Stimulated activated CD4-positive, alpha-beta T cell treated with anti-CD3 and anti-CD28 coated beads, Interleukin-12 subunit alpha, Interleukin-12 subunit beta, amount 100 ng/mL, for 24 hours (primary cell): ENCODE measurements at places on chromosomes 5 and 9.

DNA sequence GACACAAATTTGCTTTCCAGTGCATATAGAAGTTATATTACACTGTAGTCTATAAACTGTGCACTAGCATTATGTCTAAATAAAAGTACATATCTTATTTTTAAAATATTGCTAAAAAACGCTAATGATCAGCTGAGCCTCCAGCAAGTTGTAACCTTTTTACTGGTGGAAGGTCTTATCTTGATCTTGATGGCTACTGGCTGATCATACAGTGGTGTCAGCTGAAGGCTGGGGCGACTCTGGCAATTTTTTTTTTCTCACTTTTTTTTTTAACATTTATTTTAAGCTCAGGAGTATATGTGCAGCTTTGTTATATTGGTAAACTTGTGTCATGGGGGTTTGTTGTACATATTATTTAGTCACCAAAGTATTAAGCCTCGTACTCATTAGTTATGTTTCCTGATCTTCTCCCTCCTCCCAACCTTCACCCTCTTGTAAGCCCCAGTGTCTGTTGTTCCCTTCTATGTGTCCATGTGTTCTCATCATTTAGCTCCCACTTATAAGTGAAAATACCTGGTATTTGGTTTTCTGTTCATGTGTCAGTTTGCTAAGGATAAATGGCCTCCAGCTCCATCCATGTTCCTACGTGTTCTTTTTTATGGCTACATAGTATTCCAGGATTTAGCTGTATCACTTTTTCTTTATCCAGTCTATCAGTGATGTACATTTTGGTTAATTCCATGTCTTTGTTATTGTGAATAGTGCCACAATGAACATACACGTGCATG lies 38.6 kb upstream of the IFNE start:
- DNase-seq, result no peak

GRCh38 chr9:89684912-89685636 lies 80.3 kb downstream of the GADD45G start:
- no peak for DNase-seq

- no peak for DNase-seq
Observed at GRCh38 chr9:115439641-115440040, 321.7 kb upstream of the TNC start.

- no peak for DNase-seq
Observed at GRCh38 chr5:121399879-121400278, 451.8 kb upstream of the FTMT start.

DNA sequence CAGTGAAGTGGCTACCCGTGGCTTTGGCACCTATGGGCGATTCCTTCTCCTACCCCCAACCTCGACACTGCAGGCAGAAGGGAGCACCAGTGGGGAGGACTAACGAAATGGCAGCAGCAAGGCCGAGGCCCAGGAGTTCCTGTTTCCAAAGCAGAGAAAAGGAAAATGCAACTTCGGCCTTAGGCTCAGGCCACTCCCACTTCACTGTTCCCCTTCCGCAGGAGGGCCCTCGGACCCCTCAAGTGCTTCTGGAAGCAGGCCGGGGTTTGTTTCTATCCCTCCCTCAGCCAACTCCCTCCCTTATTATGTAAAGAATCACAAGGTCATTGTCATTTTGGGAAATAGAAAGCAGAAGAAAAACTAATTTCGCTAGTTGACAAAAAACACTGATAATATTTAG lies 36.4 kb upstream of the NKX2-5 start:
- DNase-seq, result no peak

- DNase-seq, result no peak
Observed at GRCh38 chr5:176879663-176880361, 19.3 kb downstream of the HK3 start.

GRCh38 chr5:1793301-1793740 lies 6.3 kb downstream of the MRPL36 start:
- peak; percentile 46 for DNase-seq

DNA sequence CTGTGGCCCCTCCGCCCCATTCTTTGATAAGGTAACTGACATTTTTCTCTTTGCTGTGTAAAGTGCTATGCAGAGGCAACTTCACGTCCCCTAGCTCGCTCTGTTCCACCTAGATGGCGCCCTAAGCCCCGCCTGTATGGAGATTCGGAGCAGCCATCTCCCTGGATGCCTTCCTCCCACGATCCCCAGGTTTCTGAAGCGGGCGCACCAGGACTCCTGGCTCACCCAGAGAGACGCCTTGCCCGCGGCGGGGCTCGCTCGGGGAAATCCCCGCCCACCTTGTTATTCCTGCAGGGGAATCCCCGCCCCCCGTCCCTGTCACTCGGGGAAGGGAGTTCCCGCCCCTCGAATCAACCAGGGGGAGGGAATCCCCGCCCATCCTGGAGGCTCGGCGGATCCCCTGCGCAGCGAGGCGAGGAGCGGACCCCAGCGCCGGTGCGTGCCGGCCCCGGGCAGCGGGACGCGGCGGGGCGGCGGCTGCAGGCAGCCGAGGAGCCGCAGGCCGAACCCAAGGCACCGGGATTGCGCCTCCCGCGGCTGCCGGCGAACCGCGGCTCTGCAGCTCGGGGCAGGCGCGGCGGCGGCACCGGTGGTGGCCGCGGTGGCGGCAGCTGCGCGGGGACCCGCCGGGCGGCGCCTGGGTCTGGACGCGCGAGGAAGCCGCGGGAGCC lies at the start of gene PDZD2:
PDZD2 (plus strand) TSS at position 384 of the 671 bp plus-strand sequence.
- peak; percentile 79 for DNase-seq

DNA sequence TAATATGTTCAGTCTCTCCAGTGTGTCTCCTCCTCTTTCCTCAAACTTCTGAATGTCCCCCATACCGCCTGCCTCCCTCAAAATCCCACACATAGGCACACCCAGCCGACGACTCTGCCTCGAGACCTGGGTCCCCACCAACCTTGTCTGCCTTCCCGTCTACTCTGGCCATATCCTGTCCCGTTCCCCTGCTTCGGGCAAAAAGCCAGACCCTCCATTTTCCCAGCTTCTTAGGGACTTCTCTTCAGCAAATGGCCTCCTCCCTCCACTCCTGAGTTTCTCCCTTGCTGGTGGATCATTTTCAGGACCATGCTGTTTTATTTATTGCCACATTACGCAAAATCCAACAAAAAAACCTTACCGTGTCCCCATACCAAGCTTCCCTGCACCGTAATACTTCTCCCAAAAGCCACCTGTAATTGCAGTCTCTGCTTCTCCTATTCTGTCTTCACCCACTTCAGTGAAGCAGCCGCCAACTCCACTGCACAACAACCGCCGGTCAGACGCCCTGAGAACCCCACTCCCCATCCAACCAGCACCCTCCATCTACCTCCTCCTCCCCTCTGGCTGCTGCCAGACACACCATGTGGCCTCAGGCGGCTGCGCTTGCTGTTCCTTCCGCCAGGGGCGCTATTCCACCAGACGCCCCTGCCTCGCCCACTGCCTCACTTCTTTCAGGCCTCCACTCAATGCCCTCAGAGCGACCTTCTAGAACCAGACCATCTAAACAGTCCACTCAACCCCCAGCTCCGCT lies 117.0 kb downstream of the TRPM6 start:
- DNase-seq, result peak; percentile 27

GRCh38 chr5:144779368-144779767 lies 608.7 kb downstream of the KCTD16 start:
- no peak for DNase-seq

- DNase-seq, result no peak
Observed at GRCh38 chr9:16343249-16344237, 526.9 kb downstream of the BNC2 start.

- DNase-seq, result no peak
Observed at GRCh38 chr9:18382243-18382642, 91.7 kb upstream of the ADAMTSL1 start.

- no peak for DNase-seq
Observed at GRCh38 chr9:101693546-101694336, 44.7 kb downstream of the GRIN3A start.

- no peak for DNase-seq
Observed at GRCh38 chr5:96794757-96795156, 13.0 kb downstream of the ERAP1 start.

- no peak for DNase-seq
Observed at GRCh38 chr5:8714861-8715260, 831.0 kb downstream of the SEMA5A start.

DNA sequence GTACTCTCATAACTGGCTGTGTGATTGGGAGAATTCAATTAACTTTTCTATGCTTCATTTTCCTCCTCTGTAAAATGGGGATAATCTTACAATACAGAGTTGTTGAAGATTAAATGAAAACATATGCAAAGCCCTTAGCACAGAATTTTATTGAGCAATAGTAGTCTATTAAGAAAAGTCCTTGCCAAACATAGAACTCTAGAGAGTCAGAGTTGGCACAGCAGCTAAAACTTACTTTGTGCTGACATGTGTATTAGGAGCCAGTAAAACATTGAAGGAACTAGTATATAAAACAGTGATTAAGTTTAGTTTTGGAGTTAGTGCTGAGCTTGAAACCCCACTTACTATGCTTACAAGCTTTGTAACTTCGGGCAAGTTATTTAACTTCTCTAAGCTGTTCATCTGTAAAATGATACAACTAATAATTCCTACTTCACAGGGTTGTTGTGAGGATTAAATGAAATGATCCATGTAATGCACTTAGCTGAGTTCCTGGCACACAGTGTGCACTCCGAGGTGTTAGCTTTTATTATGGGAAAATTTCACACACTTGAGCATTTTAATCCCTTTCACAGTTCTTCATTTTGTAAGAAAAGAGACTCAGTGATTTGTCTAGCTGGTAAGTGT lies 20.0 kb upstream of the GRIN3A start:
- DNase-seq, result no peak

DNA sequence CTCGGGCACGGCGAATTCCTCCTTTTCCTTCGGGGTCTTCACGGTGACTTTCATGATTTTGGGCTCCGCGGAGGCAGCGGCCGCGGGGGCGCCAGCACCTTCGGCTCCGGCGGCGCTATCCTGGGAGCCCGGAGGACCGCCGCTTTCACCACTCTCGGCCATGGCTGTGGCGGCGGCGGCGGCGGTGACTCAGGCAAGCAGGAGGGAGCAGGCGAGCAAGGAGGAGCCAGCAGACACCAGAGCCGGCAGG lies 315 bp downstream of the UBQLN1 start:
- DNase-seq, result peak; percentile 57

DNA sequence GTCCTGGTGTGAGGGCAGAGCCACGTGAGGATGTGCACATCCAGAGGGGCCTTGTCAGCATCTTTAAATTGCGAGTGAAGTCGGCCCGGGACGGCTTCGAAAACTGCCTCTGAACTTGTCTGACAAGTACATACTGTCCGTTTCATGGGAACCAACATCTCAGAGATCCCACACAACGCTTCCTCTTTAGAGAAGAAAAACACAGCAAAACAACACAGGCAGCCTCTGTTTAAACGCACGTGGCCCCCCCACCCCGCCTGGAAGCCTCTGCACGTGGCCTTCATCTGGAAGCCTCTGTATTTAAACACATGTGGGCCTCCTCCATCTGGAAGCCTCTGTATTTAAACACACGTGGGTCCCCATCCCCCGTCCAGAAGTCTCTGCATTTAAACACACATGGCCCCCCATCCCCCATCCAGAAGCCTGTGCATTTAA lies 29.2 kb downstream of the CEP72 start:
- no peak for DNase-seq

DNA sequence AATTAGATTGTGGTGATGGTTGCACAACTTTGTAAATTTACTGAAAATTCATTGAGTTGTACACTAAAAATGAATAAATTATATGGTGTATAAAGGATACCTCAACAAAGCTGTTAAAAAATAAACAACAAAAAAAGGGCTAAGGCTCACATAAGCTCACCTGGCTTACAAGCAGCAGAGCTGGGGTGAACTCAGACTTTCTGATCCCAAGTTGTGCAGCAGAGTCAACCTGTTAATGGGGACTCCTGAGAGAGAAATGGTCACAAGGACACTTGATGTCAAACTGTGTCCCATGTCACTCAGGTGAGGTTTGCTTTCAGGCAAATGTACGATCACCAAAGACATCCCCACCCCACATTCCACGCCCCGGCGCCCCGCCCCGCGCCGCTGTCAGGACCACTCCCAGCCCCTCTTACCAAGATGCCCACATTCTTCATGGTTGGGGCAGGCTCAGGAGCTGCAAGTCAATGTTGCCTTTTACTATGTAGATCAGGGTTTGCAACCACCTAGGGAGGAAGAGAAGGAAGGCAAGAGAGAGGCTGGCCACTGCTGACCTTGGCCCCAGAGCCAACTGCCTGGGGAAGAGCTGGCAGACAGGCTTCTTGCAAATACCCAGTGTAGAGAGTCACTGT lies 22.4 kb upstream of the SLC36A1 start:
- DNase-seq, result no peak

DNA sequence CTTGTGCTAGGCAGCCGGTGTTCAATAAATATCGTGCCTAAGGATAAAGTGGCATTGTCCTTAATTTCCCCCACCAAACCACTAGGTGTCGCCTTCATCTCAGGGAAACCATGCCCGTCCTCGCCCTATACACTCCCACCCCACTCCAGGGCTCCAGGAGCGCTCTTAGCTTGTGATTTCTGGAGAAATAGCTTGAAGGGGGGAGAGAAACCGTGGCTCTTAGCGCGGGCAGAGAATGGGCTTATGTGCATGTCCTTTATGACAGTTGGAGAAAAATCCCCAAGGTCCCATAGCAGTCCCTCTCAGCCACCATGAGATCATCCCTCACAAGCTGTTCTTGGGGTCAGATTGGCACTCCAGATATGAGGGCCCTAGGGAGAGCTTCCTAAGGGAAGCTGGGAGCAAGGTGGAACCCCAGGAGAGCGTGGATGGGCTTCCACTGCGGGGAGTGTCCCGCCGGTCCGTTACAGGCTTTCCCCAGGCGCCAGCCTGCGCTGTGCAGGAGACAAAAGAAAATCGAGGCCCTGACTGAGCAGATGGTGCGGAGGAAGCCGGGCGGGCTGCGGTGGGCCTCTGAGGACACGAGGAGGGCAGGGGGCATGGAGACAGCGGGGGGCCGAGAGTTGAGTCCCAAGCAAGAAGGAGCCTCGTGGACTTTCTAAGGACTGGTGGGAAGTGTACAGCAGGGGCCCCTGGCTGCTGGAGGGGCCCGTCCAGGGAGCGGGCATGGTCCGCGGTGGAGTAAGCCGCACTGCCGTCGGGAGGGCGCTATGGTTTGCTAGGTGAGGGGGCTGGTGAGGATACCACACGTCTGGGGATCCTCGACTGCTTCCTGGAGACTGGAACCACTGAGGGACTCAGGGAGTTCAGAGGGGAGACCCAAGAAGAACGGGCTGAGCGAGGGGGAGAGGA lies 750 bp upstream of the NPR2 start:
- peak; percentile 24 for DNase-seq
